ENCODE measurements at places on chromosomes 3 and 15.
A peak's percentile ranks its signal among the peaks of the same experiment; 100 is the strongest.

- no peak for DNase-seq
Measured at GRCh38 chr15:37220949-37221670, 120.8 kb upstream of the MEIS2 start.

DNA sequence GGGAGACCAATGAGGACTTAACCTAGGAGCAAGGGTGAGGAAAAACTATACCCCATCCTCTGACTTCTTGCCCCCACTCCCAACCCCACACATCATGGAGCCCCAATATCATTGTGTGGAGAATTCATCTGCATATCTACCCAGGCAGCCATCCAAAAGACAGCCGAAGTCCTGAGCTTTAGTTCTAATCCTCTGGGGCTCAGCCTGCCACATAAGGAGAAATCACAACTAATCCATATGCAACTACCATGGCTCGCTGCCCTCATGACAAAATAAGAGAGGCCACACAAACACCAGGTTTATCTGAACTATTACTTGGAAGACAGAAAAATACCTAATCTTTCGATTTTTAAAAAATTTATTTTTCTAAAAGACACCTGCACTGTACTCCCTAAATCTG, 17.7 kb downstream of the HEXA start:
- DNase-seq = no peak

- no peak for DNase-seq
Measured at GRCh38 chr3:18630295-18630694, 205.2 kb upstream of the SATB1 start.

DNA sequence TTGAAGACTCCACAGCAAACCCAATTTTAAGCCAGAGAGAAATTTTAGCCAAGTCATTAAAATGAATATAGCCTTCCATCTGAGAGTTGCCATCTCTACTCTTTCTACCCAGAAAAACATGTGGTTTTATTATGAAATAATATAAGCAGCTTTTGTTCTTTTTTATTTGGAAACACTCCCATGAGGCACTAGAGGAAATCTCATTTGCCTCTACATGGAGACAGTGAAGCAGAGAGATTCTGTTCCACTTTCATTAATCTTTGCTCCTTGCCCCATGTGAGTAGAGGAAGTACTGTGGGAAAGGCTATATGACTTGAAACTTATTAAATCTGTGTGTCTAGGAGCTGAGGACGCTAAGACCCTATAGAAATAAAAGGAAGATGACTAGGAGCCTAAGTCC, 111.1 kb downstream of the P3H2 start:
- no peak for DNase-seq

DNA sequence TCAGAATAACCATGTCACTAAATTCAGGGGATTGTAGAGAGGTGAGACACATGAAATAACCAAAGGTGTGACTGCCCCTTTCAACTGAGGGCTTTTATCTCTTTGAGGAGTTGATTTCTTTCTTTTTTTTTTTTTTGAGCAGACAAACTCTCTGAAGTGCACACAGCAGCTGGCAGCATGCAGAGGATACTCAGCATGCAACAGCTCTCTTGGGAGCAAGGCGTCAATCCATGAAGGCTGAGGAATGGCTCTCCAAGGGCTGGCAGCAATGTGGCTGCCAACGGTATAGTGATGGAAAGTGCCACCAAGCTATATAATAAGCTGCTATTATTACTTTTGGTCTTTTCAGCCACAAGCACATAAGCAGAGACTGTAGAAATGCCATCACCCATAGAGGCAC, 226.7 kb upstream of the FEZF2 start:
- no peak for DNase-seq

DNA sequence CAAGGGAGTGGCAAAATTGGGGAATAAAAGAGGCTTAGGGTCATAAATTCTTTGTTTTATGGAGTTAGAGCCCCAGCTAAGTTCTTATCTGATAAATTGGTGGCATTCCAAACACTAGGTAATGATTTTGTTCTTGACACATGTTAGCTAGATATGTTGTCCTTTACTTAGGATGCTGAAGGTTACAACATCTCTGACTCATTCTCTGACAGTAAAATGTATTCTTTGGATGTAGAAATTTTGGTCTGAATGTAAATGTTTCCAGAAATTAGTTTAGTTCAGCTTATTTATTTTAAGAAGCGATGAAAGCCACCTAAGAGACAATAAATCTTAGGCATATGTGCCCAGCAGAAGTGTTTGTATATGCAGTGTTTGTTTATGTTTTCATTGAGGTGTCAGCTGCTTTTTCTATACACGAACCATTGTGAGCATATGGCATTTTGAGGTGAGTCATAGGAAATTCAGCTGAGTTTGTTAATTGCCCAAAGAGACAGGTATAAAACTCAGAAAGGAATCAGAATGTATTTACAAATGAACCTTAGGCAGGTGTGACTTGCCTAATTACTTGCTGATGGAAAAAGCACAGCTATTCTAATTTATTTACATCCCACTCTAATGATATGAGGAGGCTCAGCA, 247.7 kb downstream of the AGBL1 start:
- DNase-seq = no peak

DNA sequence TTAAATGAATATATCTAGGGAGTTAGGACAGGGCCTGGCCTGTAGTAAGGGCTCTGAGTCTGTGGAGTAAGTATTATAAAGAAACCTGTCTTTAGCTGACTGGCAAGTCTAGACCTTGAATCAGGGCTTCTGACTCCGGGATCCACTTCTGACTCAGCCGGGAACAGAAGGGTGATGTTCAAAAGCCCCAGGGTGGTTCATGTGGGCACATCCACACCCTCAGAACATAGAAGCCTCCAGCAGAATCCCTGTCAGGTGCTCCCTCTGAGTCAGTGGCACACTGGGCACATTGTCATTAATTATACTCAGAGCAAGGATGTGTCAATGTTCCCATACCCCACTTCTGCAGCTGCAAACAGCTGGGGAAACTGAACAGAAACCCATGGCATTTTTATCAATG, 26.7 kb upstream of the SNRK start:
- DNase-seq = no peak

DNA sequence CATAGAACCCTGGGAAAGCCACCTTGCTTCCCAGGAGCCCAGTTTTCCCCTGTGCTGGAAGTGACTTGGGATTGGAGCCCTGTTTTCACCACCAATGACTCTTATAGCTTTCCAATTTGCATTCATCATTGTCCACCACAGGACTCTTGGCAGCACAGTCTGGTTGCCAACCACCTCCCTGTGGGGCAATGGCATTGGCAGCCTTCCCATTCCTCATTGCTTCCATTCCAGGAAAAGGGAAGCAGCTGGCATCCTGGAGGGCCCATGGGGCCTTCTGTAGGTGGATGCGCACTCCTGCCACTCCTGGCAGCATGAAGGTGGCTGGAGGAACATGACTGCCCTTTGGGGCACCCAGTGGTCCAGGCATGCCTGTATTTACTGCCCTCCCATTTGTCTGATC, 57.7 kb downstream of the FEM1B start:
- no peak for DNase-seq

GRCh38 chr3:183385698-183386613, 42.5 kb downstream of the MCF2L2 start:
- DNase-seq = peak; percentile 54

DNA sequence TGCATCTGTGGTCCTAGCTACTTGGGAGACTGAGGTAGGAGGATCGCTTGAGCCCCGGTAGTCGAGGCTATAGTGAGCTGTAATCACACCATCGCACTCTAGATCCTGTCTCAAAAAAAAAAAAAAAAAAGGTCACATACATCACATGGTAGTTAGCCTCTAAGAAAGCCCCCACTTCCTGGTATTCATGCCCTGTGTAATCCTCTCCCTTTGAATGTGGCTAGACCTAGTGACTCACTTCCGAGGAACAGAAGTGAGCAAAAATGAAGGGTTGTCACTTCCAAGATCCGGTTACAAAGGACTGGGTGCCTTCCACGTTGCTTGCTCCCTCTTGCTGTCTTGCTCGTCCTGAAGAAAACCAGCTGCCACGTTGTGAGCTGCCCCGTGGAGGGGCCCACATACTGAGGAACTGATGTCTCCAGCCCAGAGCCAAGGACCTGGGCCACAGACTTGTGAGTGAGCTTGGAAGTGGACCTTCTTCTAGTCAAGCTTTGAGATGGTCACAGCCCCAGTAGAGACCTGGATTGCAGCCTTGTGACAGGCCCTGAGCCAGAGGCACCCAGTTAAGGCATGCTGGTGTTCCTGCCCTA, 12.6 kb upstream of the LCTL start:
- DNase-seq = no peak

- no peak for DNase-seq
Measured at GRCh38 chr3:143698682-143699303, 149.5 kb downstream of the SLC9A9 start.

DNA sequence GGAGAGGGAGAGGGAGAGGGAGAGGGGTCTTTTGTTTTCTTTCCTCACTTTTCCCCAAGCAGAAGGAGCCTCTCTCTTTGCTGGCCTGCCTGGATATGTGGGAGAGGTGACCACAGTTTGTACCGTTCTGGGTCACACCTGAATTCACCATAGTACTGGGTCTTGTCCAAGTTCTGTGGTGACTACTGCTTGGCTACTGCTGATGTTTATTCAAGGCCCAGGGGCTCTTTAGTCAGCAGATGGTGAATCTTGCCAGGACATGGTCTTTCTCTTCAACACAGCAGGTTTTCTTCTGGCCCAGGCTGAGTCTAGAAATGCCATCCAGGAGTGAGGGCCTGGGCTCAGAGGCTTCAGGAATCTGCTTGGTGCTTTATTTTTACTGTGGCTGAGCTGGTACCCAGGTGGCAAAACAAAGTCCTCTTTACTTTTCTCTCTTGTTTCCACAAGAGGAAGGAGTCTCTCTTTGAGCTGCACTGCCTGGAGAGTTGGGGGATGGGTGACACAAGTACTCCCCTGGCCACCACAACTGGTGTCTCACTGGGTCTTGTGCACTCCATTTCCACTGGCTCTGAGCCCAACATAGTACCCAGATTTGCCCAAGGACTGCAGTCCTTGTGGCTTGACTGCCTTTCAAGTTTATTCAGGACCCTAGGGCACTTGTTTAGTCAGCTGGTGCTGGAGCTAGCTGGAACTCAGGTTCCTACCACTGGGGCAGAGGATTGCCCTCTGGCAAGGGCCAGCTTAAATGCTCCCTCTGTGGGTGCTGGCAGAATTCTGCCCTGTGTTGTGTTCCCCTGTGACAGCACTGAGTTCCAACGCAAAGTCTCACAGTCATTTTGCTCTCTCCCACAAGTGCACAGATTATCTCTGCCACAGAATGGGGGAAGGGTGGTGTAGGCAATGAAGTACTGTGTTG, 16.8 kb upstream of the CCNDBP1 start:
- no peak for DNase-seq

GRCh38 chr3:14113965-14114635, 10.6 kb downstream of the CHCHD4 start:
- no peak for DNase-seq

- DNase-seq = no peak
Measured at GRCh38 chr3:1613962-1614361, 484.7 kb upstream of the CNTN4 start.

DNA sequence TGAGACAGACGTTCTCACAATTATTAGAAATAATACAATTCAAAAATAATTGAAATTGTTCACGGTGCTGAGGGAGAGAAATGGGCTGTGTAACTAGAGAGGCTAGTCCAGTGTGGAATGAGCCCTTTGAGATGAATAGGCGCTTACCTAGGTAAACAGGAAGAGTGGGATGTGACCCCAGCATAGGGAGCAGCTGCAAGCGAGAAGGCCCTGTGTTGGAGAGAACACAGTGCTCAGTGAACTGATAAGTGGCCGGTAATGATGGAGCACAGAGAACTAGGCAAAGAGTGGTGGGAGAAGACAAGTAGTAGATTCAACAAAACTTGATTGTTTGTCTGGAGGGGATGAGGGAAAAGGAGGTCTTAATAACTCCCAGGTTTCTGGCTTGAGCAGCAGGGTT, 103.9 kb downstream of the HCN4 start:
- no peak for DNase-seq

DNA sequence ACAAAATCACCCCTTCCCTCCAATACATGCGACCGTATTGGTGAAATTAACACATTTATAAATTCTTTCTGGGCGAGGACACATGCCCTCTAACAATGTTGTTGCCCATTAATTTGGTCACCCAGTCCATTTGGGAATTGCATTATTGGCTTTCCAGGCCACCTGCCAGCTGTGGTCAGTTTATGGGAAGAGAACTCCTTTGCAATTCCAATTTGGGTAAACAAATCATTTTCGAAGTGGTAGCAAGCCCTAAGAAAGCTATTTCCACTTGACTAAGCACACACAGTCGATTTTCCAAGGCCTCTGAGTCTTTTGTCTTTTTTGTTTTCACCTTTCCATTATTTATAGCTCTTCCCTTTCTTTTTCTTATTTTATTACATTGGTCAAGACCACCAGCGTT, 362.3 kb upstream of the RGMA start:
- no peak for DNase-seq

- no peak for DNase-seq
Measured at GRCh38 chr3:159865041-159865579, 123.5 kb upstream of the IL12A start.

- DNase-seq = no peak
Measured at GRCh38 chr3:102112704-102113230, 263.5 kb downstream of the NFKBIZ start.

DNA sequence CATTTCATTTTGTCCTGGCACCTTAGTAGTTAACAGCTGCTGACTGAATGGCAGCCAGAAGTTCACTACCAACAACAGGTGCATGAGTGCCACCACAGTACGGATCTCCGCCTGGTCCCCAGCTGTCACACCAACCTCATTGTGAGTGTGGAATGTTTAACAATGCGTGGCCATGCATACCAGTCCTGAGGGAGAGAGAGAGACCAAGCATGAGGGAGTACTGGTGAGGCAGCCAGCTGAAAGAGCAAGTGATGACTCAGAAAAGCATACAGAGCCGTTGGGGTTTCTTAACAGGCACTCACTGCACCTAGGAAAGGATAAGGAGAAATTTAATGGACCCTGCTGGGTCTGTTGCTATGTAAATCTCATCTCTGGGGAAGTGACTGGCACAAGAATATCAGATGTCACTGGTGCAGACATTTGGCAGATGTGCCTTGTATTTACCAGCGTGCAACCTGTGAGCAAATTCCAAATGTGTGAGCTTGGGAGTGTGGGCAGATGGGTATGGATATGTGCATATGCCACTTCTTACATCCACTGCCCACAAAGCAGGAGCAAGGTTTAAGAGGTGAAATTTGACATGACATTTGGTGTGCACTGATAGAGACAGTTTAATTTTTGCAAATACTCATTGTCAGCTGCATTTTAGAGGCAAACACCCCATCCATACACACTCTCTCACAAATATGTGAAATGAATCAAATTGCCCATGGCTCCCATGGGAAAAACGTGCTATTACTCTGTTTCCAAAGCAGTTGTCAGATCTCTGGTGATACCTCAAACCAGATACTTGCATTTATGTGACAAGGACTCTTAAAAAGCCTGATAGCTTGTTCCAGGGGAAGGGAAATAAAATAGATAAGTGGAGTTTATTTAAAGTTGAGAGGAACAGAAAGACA, 245.2 kb upstream of the ARPP21 start:
- DNase-seq = no peak

GRCh38 chr3:58190291-58190690, 20.5 kb downstream of the DNASE1L3 start:
- no peak for DNase-seq

- DNase-seq = no peak
Measured at GRCh38 chr3:129482721-129483120, 42.7 kb downstream of the IFT122 start.

- no peak for DNase-seq
Measured at GRCh38 chr15:70502529-70502928, 260.8 kb downstream of the UACA start.

Data from liver (tissue), 10 donors.